ENCODE measurements at places on chromosomes 4 and X. TPM values are rescaled to one million over a fixed set of nuclear protein-coding genes. Genes with fewer than 3 reads are reported as not detected.
A peak's percentile ranks its signal among the peaks of the same experiment; 100 is the strongest.

CCNA2 gene
- 64.0 TPM for total RNA-seq

ATP2B3 gene
- not detected for total RNA-seq

GRCh38 chrX:42490111-42490510, 287.9 kb downstream of the PPP1R2C start:
- no peak for DNase-seq

SERTM2 gene
- total RNA-seq, result not detected

GRCh38 chr4:189069772-189070171, 870.9 kb upstream of the FRG1 start:
- no peak for DNase-seq

JADE1 gene
- 26.7 TPM for total RNA-seq

GRCh38 chr4:123449780-123450179, 53.2 kb downstream of the SPRY1 start:
- DNase-seq, result no peak

GJB1 gene
- not detected for total RNA-seq

- peak; percentile 18 for DNase-seq
These were observed 292.8 kb upstream of the ARSJ start for GRCh38 chr4:114272226-114272625.

- DNase-seq, result peak; percentile 40
These were observed 732 bp upstream of the ADRA2C start for GRCh38 chr4:3765271-3766035.

IDUA gene
- 6.9 TPM for total RNA-seq

DCAF4L1 gene
- total RNA-seq, result 0.40 TPM

GRCh38 chrX:137194164-137194563, 160.4 kb upstream of the GPR101 start:
- DNase-seq, result peak; percentile 26

DNA sequence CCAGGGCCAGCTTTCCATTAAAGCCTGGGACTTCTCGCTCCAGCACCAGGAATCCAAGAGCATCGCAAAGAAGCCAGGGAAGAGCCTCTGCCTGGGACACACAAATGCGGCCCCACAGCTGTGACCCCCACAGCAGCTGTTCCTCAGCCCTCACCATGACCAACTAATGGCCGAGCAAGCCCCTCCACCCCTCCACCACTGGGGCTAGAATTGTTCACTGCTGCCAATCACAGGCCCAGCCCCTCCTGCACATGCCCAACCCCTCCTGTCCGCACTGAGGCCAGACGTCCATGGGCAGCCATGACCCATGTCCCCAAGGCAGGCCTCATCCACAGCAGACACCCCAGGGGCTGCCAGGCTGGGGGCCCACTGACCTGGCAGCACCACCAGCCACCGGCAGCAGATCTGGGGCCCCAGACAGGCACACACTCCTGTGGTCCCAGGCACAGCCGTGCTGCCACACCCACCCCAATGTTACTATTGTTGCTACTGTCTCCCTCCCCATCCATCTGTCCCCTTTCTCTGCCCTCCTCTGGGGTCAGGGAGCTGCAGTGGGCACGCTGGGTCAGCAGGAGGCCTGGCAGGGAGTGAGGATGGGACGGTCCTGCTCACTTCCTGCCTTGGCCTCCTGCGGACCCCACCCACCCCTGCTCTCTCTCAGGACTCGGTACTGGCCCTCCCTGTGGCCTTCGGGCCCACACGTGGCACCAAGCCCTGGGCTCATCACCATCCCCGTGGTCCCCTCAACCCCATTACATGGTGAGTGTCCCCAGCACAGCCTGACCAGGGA, 56.0 kb downstream of the ZFYVE28 start:
- no peak for DNase-seq

GRCh38 chr4:185246453-185246852, 37.1 kb downstream of the SNX25 start:
- no peak for DNase-seq

HSFX3 gene
- not detected for total RNA-seq
